NCI-H1105 treated with DMSO at 0.1 percent for 48 hours (cell line): ENCODE measurements at places on chromosomes 5 and 9.

- no peak for DNase-seq
These were observed 39.9 kb upstream of the CTSL start for GRCh38 chr9:87685871-87686519.

- DNase-seq = peak; percentile 60
These were observed 136.7 kb downstream of the CAVIN4 start for GRCh38 chr9:100714372-100715099.

DNA sequence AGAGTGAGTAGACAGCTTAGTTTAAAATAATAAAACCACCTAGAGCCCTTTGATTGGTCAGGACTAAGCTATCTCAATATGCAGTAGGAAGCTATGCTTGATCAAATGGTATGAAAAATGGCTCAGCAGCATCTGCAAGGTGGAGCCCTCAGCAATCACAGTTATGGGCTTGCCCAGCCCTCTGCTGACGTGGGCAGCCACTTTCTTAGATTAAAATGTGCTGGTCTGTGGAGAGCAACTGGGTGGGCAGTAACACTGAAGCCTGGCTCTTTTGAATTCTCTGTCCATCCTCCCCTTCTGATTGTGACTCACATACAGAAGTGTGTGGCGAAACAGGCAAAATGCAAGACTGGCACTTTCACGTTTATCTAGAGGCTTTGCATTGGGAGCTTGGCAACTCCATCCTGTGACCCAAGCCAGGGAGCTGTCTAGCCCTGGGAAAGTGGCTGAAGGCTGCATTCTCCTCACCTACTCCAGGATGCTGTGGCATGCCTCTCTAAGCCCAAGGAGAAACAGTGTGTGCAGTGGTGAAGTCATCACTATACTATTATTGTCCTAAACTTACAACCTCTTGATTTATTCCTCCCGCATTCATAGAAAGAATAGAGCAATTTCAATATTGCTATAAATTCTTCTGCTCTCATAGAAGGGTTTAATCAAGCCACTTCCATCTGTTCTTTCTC is 61.1 kb downstream of the MED10 start:
- DNase-seq = no peak

DNA sequence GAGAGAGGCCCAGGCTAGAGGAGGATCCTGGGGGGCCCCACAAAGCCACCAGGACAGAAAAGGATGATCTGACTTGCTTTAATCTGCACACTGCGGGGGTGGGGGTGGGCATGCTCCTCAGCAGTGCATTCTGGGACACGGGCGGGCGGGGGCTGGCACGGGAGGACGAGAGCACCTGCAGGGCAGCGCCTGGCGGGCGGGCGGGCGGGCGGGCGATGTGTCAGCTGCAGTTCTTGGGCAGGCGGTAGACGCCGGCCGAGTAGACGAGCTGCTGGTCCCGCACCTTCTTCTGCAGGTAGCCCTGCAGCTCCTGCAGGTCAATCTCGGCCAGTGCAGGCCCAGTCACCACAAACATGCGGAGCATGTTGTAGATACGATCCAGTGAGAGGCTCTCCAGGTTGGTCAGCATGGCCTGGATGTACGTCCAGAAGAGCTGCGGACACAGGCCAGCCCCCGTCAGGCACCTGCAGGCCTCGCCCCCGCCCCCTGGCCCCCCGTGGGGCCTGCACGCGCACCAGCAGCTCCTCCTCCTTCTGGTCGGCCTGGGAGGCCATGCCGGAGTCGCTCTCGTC is 3.0 kb upstream of the TMEM210 start:
- no peak for DNase-seq

DNA sequence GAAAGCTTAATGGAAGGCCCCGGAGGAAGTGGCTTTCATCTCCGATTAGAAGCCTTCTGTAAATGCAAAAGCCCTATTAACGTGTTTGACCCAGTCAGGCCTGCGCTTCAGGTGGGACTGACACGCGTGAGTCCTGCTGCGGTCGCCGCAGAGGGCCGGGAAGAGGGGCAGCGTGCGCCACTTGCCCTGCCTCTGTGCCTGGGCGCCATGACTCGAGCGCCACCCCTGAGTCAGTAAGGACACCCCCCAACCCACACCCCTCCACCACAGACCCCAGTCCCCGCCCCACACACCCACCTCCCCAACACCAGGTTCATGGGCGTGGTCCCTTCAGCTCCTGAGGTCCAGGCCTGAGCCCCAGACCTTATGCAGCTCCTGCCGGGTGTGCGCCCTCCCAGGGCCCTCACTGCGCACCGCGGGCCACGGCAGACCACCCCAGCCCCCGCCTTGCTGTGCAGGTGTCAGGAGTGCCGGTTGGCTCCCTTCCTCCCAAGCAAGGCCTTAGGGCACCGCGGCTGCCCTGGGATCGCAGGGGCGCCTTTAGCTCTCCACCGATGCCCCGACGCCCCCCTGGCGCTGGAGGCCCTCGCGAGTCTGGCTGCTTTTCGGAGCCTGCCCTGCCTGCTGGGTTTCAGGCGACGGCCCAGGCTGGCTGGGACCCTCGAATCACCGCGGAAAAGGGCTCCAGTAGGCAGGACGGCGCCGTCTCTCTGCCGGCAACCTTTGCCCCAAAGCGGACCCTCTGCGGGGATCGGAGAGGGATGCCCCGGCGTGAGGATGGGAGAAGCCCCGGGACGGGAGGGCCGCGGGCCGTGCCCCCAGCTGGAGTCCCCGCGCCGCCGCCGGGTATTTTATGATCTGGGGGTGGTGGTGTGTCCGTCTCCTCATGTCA is 625 bp upstream of the OLFM1 start:
- DNase-seq = no peak

DNA sequence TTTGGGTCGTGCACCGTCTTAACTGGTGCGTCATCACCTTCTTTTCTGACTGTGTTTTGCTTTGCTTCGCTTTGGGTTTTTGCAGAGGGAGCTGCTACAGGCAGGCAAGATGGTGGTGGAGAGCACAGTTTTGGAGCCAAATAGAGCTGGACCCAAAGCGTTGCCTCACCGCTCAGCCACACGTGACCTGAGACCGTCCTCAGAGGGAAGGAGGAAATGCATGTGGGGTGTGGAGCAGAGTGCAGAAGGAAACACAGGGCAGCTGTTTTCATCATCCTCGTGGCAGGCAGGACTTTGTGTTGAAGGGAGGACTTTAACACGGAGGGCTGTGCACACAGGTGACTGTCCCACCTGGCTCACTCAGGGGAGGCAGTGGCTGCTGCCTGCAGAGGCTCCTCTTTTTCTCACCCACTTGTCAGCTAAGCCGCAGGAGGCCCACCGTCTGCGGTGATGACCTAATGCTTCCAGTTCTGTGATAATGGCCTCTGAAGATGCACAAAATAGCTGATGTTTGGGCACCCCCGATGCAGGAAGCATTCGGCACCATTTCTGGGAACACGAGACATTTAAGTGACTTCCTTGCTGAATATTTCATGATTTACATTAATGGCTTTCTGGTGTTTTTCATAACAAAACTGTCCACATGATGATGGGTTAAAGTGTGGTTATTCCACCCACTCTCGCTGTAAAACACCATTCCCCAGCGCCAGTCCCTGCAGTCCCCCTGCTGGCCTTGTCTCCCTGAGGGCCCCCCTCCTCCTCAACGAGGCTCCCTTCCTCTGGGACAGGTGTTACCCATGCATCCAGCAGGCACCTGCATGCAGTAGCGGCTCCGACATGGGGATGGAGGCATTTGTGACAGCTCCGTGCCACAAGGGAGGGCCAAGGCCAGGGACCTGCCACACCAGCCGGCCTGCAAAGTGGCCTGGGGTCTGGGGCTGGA is 12.4 kb upstream of the UBAC1 start:
- no peak for DNase-seq

DNA sequence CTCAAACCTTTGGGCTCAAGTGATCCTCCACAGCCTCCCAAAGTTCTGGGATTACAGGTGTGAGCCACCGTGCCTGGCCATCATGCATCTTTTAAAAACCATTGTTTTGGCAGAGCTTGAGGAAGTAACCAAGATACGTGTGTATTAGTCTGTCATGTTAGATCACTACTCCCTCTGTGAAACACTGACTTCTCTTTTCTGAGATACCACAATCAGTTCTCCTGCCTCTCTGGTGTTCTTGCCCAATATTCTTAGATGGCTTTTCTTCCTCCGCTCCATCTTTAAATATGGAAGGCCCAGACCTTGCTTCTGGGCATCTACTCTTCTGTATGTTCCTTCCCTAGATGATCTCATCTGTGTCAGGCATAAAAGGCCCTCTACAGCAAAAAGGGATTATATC is 14.2 kb upstream of the CCNB1 start:
- DNase-seq = no peak

DNA sequence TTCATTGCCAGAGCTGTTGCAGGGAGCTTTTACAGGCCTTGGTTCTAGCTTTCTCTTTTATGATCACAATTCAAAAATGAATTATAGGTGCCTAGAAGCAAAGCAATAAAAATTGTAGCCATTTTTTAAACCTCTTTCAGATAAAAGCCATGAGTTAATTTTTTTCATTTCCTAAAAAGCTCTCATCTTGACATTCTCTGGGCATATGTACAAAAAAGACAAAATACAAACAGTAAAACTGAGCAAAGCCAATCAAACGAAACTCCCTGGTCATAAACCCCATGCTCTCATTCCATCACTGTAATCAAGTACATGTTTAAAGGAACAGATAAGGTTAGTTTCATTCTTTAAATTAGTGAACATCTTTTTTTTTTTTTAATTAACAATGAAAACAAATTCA is 101.9 kb downstream of the ERCC6L2 start:
- DNase-seq = no peak

GRCh38 chr9:135655317-135655716 is 7.8 kb upstream of the LCN9 start:
- DNase-seq = no peak

DNA sequence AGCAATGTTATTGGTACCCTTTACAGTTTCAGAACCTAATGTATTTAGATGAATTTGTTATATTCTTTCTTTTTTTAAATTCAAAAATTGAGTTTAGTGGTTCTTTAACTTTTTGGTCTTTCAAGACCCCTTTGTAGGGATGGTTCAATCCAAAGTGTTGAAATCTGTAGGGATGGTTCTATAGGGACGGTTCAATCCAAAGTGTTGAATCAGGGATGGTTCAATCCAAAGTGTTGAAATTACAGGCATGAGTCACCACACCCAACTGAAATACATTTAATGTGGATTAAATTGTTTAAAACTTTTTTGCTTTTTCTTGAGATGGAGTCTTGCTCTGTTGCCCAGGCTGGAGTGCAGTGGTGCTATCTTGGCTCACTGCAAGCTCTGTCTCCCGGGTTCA is 30.6 kb downstream of the SNX2 start:
- DNase-seq = no peak

GRCh38 chr5:179181988-179182387 is 121.8 kb downstream of the ZNF354C start:
- no peak for DNase-seq

DNA sequence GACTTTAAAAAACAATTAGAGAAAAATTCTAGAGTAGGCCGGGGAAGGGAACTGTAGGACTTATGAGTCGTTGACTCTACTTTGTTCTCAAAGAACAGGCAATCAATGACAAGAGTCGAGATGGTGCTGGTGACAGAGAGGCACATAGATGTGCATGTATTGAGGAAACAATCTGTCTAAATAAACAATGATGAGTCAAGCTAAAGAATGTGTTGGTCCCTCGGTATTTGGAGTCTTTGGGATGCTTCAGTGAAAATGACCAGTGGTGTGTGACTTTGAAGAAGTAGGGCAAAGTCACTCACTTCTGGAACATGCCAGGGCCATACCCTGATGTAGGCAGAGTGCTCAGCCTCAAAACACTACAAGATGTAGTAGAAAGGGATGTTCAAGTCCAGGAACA is 288.1 kb upstream of the PANK3 start:
- no peak for DNase-seq

DNA sequence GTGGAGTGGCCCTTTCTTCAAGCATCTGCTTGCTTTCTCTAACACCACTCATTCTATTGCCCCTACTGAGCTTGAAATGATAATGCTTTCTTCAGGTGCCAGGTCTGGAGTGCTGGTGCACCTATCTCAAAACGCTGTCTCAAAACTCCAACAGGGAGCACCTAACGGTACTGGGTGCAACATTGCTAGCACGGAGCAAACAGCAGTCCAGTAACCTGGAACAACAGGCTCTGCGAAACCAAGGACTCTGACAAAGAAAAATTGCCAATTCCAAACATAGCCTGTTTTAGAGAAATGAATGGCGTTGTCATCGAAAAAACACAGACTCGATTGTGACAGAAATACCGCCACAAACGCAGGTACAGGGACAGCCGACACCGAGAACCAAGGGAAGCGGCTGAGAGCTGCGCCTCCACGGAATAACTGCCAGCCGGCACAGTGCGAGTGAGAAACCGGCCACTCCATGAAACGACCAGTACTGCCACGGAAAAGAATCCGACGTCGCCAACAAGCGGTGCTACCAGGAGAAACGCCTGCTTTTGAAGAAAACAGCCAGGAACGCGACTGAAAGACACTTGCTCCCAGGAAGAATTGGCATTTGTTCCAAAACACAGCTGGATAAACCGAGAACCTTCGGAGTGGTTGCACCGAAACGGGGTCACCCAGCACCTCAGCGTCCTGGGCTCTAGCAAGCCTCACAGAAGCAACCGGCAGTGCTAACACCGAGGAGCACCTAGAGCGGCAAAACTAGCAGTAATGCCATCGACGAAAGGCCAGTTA is 3.1 kb downstream of the ANXA2R start:
- DNase-seq = no peak

GRCh38 chr5:115985802-115986757 is 23.8 kb downstream of the LVRN start:
- DNase-seq = no peak
